ENCODE measurements at places on chromosomes 6 and 20.

DNA sequence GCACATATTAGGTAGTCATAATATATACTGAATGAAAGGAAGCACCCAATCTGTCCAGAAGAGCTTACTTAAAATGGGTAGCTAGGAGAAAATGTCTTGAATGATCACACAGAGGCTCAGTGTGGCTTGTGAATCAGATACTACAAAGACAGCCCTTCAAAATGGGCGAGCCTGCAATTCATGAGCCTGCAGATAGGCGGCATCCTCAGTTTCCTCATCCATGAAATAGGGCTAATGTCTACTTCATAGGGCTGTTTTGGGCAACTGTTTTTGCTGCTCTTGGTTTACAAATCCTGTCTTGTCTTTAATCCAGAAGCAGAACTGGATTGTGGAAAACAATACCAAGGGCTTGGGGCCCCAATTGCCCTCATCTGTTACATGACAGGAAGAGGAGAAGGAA, 129.3 kb upstream of the KCNK16 start:
- DNase-seq, result no peak

- DNase-seq, result no peak
These were observed 9.3 kb downstream of the PREX1 start for GRCh38 chr20:48818481-48818987.

- no peak for DNase-seq
These were observed 5.8 kb upstream of the SLC52A3 start for GRCh38 chr20:774016-774659.

DNA sequence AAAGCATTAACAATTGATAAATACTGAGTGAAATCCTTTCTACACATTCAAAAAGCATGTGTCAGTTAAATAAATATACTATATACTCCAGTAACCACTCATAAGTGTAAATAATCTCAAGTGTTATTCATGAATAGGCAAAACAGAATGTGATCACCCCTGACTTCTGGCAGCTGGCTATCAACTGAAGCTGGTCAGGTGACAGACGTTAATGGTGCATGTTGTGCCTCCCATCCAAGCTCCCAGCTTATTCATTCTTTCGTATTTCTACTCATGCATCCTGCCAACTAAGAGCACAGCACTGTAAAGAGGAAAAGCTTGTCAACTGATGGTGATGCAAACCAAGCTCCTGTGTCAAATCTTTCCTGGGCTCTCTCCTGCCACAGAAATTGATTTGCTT, 7.7 kb downstream of the PSMB1 start:
- DNase-seq, result no peak

GRCh38 chr6:130982941-130983456, 80.0 kb downstream of the EPB41L2 start:
- no peak for DNase-seq

GRCh38 chr6:166670894-166671293, 43.8 kb upstream of the RPS6KA2 start:
- DNase-seq, result no peak

GRCh38 chr20:32718749-32719348, 24.4 kb downstream of the COMMD7 start:
- DNase-seq, result no peak

DNA sequence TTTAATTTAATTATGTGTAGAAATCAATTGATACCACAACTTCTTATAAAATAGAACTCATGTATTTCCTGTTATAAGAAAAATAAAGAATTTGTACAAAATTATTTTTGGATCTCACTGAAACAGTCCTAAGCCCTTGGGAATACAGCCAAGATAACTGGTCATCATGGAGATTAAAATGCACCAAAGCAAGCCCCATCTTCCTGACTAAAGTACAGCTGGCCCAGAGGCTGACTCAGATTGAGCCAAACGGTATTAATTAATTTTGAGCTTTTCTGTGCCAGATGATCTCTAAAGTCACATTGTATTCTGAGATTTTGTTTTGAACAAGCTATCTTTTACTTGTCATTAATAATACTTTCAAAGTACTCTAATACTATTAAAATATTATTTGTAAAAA, 978.5 kb downstream of the TBC1D32 start:
- DNase-seq, result no peak

GRCh38 chr20:13205848-13206434, 15.1 kb upstream of the ISM1 start:
- no peak for DNase-seq

DNA sequence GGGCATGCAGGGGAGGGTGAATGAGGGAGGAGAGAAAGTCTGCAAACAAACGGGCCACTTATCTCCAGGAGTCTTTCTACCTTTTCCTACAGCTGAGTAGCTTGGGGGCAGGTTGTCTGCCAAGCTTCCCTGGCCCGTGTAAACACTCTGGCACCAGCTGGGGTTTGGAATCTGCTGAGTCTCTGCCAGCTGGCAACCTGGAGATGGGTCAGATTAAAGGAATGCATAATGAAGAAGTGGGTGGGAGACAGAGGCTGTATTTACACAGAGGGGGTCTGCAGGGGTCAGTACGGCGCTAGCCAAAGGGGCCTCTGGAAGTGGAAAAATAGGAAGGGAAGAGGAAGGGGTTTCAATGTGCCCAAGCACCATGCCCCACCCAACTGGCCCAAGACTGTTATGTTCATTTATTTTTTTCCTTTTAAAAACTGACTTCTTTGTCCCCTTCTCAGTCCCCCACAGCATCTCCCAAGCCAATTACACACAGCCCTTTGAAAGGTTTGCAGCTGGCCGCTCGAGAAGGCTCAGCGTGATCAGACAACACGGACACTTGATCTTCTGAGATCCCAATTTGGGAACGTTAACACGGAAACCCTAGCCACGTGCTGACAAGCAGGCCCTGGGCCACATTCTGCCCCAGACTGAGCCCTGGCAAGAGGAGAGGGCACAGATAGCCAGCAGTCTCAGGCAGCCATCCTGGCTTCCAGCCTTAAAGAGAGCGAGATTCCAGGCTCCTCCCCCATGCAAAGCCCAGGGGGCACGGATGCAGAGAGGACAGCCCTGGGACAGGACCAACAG, 25.2 kb downstream of the TRAM2 start:
- DNase-seq, result no peak

- DNase-seq, result no peak
These were observed 177.7 kb upstream of the CDYL start for GRCh38 chr6:4598384-4598995.

GRCh38 chr6:146311079-146311478, 232.6 kb upstream of the RAB32 start:
- no peak for DNase-seq

- no peak for DNase-seq
These were observed 248.9 kb upstream of the THEMIS start for GRCh38 chr6:128149796-128150195.

GRCh38 chr6:28205879-28206278, 19.2 kb upstream of the ZSCAN9 start:
- no peak for DNase-seq

DNA sequence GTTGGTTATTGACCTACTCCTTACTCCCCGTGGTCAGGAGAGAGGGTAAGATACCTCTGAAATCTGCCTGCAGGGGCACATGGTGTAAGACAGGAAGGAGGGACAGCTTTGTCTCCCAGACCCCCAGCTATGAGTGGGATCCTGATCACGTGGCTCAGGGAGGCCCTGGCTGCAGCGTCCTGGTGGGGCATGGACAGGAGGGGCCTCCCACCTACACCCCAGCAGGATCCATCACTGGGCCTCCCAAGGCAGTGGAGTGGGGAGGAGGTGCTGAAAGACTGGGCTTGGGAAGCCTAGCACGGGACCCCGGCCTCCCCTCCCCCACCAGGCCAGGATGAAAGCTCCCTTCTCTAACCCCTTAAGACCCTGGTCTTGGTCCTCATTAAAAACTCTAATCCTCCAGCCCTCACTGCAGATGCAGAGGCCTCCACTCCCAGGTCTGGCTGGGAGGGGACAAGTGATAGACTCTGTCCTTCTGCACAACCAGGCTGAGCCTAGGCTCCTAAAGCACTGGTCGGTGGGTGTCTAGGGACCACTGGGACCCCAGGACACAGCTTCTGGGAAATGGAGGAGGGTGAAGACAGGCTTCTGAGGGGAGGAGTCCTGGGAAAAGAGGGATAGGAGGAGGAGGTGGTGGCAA, 29.6 kb upstream of the VEGFA start:
- DNase-seq, result no peak

DNA sequence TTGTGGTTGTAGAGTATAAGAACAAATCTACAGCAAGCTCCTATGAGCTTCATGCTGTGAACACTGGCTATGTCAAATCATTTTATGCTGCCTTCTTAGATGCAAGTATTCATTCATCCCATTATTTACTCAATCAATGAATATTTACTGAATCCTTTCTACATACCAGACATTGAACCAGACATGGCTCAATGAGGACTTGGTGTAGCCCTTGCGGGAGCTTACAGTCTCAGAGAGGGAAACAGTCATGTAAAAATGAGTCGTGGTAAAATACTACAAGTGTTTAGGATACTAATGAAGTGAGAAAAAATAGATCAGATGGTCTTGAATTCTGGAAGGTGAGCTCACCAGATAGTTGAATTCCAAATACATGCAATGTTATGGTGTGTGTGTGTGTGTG, 44.8 kb upstream of the ENPP1 start:
- no peak for DNase-seq

GRCh38 chr6:46338131-46338530, 153.1 kb downstream of the RCAN2 start:
- no peak for DNase-seq

GRCh38 chr20:50518270-50518721, 8.1 kb downstream of the PTPN1 start:
- DNase-seq, result no peak

- no peak for DNase-seq
These were observed 72.3 kb downstream of the RAMACL start for GRCh38 chr6:166514196-166514595.

DNA sequence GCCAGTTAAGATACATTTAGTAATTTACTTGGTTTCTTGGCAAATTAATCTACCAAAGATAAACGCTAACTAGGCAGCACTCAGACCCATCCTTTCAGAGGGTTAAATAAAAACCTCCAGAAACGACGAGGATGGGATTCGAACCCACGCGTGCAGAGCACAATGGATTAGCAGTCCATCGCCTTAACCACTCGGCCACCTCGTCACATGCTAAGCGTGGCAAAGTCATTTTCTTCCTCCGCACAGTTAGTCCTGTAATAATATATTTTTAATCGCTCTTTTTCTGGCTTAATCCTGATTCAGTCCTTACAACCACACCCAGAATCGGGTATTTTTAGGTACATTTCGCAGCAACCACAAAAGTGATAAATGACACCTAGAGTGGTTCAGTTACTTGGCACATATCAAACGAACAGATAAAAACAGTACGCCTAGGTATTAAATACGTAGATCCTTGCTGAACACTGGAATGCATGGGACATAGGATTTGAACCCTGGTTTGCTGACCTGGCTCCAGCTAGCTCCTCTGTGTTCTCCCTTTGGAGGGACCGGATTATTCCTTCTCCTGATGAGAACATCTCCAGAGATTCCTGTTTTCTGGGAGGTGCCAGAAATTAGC, 71.6 kb downstream of the GPX5 start:
- DNase-seq, result no peak

DNA sequence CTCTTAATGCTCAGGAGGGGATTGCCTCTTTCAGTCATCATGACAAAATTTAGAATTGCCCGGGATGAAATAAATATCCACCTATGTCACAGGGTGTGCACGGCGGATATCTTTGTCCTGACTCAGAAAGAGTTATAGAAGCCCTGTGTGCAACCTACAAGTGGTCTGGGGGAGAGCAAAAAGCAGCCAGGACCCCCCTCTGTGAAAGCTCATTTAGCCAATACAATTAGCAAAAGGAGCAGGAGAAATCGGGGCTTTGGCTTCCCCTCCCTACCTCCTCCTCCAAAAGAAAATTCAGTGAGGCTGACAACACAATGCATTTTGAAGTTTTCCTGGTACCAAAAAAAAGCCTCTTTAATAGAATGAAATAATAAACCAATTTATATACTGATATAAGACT, 21.8 kb downstream of the FOXA2 start:
- DNase-seq, result no peak

GRCh38 chr6:1672379-1672778, 62.7 kb downstream of the FOXC1 start:
- no peak for DNase-seq

DNA sequence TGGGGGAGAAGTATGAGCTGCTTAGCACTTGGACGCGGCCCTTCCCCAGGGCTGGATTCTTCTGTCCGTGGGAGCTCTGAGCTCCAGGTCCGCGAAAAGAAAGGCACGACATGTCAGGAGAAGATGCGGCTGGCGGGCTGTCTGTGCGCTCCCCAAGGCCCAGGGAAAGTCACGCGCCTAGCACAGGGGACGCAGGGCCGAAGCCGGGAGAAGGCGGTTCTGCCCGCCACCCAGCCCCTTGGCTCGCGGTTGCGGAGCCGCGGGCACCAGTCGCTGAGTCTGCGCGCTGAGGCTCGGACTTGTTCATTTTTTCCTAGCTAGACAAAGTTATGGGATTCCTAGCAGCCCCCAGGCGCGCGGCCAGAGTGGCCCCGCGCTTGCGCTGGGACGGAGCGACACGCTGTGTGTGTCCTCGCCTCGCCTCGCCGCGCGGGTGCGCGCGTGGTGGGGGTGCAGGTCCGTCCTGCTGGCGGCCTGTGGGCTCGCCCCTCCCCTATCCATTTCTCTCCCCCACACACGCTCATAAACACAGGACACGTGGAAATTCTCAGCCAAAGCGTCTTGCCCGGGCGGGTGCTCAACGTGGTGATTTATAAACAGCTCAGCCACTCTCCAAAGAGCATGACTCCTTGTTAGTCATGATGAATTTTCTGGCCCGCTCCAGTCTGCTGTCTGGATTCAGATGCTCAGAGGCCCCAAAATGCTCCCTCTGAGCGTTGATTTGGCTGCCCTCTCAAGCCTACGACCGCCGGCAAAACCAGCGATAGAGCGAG, 1.9 kb upstream of the POU3F2 start:
- DNase-seq, result no peak

- peak; percentile 35 for DNase-seq
These were observed at the start of gene TOX2 for GRCh38 chr20:43914311-43915210. Gene TOX2, plus strand, starts transcription at chr20:43914852. Its CDS starts 40 bp downstream, at chr20:43914892.

GRCh38 chr20:3786126-3786484, 435 bp downstream of the CENPB start:
- peak; percentile 26 for DNase-seq

DNA sequence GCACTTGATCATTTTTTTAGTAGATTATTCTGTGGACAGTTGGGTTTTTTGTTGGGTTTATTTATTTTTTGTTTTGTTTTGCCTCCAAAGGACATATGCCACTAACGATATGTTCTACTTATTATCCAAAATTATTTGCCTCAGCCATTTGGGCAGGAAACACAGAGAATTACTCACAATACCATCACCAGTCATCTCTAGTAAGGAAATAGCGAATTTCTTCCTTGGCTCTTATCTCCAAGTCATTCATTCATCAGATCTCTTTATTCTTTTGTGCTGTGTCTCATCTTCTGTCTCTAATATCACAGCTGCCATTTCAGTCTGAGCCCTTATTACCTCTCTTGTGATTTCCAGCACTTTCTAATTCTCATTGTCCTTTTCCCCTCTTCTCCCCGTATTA, 130.4 kb upstream of the SMLR1 start:
- no peak for DNase-seq
